Activated T-helper 9 cell treated with anti-CD3 and anti-CD28 coated beads, Interleukin-2, amount 50 U/mL, for 16 hours (primary cell): ENCODE measurements at places on chromosomes 2 and 18.
A peak's percentile ranks its signal among the peaks of the same experiment; 100 is the strongest.

DNA sequence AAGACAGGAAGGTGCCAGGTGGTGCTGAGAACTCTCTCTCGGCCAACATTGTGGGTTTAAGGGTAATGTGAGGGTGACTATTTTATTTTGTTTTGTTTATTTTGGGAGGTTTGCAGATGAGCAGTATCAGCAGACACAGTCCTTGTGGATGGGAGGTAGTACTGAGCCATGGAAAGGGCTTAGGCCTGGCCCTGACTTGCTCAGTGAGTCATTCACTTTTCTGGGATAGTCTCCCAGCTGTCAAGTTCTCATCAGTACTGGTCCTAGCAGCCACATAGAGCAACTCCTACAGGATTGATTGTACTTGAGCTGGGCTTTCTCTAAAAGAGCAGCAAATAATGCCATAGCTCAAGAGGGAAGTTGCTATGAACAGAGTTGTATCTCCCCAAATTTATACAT lies 175.2 kb downstream of the LOXHD1 start:
- DNase-seq, result no peak

- no peak for DNase-seq
Measured at GRCh38 chr2:196516564-196516963, 123.0 kb upstream of the CCDC150 start.

DNA sequence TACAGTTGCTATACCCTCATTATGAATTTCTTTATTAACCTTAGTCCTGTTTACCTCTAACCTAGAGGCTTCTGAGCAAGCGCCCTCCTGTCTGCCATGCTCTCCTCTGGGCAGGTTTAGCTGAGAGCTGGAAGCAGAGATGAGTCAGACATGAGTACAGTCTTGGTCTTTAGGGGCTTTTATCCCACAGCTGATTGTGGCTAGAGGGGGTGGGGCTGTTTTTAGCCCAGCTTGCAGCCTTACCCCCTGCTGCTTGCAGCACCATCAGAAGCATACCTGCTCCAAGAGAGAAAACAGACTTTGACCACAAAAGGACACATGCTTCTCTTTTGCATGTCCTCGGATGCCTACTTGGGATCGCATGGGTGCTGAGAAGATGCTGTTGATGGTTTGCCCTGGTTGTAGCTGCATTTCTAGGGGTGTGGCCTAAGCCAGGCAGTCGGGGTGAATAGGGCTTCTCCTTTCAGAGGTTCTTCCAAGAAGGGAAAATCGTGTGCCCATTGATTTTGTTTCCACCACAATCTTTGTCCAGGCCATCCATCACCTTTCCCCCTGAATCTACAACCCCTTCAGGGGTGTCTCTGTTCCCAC lies 115.0 kb upstream of the LGALSL start:
- no peak for DNase-seq

DNA sequence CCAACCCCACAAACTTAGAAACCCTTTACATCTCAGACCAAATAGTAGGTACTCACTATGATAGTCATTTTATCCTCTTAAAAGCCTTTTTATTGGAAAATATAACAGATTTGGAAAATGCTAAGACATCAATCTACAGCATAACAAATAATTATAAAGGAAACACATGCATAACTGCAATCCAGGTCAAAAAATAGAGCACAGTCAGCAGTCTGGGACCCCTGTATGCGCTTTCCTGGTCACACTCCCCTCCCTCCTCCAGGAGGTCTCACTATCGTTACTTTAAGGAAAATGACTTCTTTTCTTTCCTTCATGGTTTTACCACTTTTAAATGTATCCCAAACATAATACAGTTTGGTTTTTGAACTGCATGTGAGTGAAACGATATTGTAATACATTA lies 90.5 kb upstream of the CCDC150 start:
- DNase-seq, result no peak

DNA sequence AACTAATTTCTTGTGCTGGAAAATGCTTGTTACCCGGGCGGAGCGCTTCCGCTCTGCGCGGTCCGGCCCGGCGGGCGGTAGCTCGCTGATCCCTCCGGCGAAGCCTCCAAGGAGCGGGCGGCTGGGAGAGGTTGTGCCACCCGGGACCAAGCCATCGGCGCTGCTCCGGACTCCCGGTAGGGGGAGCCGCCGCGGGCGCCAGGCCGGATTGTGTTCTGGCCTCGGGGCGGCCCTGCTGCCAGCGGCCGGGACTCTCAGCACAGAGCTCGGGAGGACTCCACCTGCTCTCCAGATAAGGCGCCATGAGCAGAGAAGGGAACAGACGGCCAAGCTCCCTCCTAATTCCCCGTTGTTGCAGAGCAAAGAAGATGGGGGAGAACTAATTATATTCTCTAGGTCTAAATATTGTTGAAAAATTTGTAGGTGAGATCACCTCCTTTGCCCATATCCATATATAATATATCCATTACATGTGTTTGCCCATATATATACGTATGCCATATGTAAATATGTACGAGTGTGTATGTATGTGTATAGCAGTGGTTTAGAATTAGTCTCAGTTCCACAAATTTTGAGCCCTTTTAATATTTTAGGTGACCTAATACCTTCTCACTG lies 13.8 kb upstream of the SATB2 start:
- DNase-seq, result no peak

DNA sequence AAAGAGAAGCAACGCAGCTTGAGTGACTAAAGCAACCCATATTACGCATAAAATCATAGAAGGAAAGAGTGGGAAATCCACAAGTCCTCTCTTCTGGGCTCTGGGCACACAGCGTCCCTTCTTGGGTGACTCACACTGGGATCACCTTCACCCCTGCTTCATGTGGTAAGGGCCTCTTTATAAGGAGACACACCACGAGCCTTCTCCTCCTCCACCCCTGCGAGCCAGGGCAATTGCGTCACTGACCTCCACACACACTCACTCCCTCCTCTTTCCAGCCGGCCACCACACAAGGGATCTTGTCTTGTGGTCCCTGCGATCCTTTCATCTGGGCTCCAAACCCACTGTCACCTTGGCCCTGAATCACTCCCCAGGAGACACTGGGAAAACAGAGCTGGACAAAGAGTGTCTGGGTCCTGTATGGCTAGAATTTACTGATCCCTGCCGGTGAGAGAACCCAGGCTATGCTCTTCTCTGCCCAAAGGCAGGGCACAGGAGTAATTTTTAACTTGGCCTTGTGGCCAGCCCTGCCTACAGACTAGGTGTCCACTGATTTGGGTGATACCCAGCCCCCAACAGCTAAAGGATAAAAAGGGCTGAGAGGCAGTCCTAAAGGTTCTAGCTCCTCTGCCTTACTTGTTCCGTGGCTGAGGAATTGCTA lies 35.3 kb downstream of the NHEJ1 start:
- DNase-seq, result no peak

DNA sequence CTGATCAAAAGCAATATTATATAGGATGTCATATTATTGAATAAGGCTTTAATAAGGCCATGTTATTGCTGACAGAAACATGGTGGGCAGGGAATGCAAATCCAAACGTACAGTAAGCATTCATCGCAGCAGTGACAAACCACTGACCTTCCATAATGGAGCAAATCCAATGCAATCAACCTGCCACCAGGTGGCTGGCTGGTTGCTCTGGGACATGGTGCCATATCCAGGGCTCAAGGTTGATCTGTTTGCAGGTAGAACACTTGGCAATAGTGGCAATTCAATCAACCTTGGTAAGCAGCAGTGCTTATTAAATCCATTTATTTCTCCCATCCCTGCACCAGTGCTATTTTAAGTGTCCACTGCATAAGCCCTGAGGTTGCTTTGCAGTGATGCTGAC lies 75.4 kb downstream of the CERKL start:
- no peak for DNase-seq

- no peak for DNase-seq
Measured at GRCh38 chr2:237648016-237648381, 20.6 kb downstream of the LRRFIP1 start.

GRCh38 chr2:120673205-120673550 lies 62.5 kb upstream of the GLI2 start:
- DNase-seq, result no peak

- no peak for DNase-seq
Measured at GRCh38 chr2:187989925-187990623, 301.6 kb upstream of the GULP1 start.

DNA sequence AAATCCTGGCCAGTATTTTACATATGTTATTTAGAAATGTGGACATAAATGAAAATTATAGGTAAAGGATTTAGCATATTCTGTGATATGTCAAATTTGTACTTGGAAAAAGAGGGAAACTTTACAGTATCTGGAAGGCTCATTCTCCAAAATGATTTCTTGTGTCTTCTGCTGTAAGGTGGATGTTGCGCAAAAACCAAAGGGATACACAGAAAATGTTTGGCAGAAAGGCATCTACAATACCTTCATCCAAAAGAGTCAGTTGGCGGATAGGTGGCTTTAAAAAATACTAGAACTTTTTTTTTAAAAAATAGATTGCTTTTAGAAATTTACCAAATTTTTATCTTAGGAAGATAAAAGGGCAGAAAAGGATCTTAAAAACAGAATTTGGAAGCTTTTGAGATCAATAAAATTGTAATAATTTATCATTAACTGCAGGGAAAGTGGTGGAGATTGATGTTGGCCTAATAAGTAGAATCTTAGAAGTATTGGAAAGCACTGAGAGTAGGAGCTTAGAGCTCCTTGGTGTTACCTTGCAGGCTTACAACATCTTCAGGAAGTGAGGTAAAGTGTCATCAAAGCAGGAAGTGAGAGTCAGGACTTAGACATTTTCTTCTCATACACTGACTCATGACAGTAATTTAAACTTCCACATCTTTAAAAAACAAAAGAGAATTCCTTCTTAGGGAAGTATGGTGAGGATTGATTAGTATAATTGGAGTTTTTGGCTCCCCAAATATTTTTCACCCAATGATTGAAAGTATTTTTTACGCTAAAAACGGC lies 2.1 kb downstream of the NABP1 start:
- DNase-seq, result no peak

GRCh38 chr2:112706170-112706664 lies 14.6 kb upstream of the NT5DC4 start:
- DNase-seq, result no peak

DNA sequence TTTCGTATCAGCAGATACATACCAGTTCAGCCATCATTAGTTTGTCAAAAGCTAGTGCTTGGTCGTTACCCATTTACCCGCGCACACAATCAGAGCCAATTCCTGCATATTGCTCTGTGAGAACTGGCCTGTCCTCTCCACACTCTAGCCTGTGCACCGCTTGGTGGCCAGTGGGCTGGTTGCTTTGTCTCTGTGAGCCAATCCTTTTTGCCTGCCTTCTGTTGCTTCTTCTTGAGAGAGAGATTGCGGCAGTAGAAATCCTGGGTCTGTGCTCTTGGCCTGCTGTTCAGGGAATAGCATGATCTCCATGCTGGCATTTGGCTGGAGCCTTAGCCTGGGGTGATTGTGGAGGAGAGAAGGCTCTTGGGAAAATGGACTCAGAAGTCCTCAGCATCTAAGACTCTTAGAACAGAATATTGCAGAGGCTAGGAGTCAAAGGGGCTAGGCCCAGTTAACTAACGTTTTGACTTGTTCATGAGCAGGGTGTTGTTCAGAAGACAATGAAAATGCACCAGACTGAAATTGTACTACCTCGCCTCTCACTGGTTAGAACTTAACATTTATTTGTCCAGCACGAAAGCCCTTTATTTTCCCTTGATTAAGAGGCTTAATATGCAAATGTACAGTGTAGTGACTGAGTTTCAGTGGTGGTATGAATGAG lies 37.1 kb downstream of the MAP4K4 start:
- DNase-seq, result no peak

GRCh38 chr2:191048073-191048472 lies 34.1 kb upstream of the STAT1 start:
- DNase-seq, result no peak

GRCh38 chr18:37956902-37957301 lies 391.3 kb upstream of the CELF4 start:
- DNase-seq, result no peak

GRCh38 chr18:7735626-7736175 lies 168.6 kb downstream of the PTPRM start:
- no peak for DNase-seq

GRCh38 chr18:78965917-78966792 lies 13.5 kb upstream of the SALL3 start:
- DNase-seq, result no peak

- no peak for DNase-seq
Measured at GRCh38 chr2:64990876-64991275, 1.7 kb downstream of the SLC1A4 start.

DNA sequence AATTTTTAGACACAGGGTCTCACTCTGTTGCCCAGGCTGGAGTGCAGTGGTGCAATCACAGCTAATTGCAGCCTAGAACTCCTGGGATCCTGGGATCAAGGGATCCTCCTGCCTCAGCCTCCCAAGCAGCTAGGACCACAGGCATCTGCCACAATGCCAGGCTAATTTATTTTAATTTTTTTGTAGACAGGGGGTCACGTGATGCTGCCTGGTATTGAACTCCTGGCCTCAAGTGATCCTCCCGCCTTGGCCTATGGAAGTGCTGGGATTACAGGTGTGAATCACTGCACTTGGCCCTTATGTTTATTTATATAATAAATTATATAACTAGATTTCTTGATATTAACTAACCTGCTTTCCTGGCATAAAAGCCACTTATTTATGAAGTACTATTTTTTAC lies 1081.7 kb upstream of the FANCL start:
- no peak for DNase-seq

- no peak for DNase-seq
Measured at GRCh38 chr2:127683056-127683455, 7.7 kb upstream of the LIMS2 start.

DNA sequence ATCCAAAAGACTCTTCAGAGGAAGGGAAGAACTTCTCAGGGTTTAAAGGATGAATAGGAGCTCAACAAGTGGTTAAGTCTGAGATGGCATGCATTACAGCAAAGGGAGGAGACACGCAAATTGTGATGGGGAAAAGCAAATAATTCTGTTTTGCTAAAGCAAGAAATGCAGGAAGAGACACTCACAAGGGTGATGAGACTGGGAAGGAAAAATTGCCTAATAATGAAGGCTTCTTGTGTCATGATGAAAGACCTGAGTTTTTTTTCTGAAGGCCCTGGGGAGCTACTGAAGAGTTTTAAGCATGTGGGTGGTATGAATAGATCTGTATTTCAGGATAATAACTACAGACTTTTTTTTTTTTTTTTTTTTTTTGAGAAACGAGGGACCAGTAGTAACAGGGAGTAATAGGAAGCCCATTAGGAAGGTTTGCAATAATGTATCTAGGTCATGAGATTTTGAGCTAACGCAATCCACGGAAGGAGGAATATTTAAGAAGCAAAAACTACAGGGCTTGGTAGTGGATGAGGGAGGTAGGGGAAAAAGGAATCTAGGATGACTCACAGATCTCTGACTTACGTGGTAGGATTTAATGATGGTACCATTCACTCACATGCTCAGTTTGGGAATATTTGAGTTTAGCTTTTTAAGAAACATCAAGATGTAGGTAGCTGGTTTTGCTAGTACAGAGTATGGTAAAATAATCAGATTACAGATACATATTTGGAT lies 16.0 kb upstream of the SERPINB3 start:
- DNase-seq, result no peak

DNA sequence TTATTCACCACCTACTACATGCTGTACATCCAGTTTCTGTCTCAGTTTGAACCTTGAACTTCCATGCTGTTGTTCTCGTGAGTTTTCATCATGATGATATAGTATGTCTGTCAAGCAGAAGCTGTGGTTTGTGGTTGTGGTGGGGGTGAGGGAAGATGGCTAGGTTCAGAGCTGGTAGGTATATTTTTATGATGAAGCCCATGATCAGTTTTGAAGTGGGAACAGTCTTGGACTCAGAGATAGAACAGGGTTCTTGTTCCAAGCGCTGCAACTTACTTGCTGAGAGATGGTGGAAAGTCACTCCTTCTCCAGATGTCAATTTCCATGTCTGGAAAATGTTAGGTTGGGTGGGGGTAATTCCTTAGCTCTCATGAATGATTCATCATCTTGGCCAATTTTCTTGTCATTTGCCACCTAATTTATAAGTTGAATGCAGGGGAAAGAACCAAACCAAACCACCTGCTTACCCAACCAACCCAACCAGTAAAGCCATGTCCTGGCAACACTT lies 21.6 kb downstream of the PMAIP1 start:
- DNase-seq, result peak; percentile 15
